ENCODE measurements at places on chromosomes 5 and 9. TPM values are rescaled to one million over a fixed set of nuclear protein-coding genes. Genes with fewer than 3 reads are reported as not detected.

The IFNE gene
- total RNA-seq: 0.19 TPM

The ZNF354C gene
- total RNA-seq: 7.8 TPM

The ZDHHC21 gene
- 10.1 TPM for total RNA-seq

The ZFP37 gene
- 7.4 TPM for total RNA-seq

The LEAP2 gene
- 2.5 TPM for total RNA-seq

The IL13 gene
- total RNA-seq: not detected

The ZBTB5 gene
- total RNA-seq: 25.9 TPM

The ANKH gene
- 41.1 TPM for total RNA-seq

The CCDC152 gene
- total RNA-seq: not detected

The PCDHGC4 gene
- total RNA-seq: 0.38 TPM

The GALNT10 gene
- 23.0 TPM for total RNA-seq

The F2RL1 gene
- total RNA-seq: 10.9 TPM

The ROPN1L gene
- 2.0 TPM for total RNA-seq

The FLT4 gene
- total RNA-seq: 3.4 TPM

The IFNA21 gene
- total RNA-seq: not detected

The CAST gene
- 388 TPM for total RNA-seq

The HMMR gene
- total RNA-seq: 25.9 TPM

The SLC6A19 gene
- 22.2 TPM for total RNA-seq

The IARS1 gene
- total RNA-seq: 125 TPM

The ADAMTS13 gene
- total RNA-seq: 12.9 TPM

The FGFR4 gene
- 34.1 TPM for total RNA-seq

The HRH2 gene
- 1.8 TPM for total RNA-seq

The IL3 gene
- not detected for total RNA-seq

Data from type B pancreatic cell (in vitro differentiated cells).